ENCODE measurements at places on chromosomes 5 and 9.

- DNase-seq, result no peak
Measured at GRCh38 chr9:33250458-33250995, 10.6 kb downstream of the SPINK4 start.

GRCh38 chr5:111530298-111530740 is 18.0 kb upstream of the STARD4 start:
- no peak for DNase-seq

DNA sequence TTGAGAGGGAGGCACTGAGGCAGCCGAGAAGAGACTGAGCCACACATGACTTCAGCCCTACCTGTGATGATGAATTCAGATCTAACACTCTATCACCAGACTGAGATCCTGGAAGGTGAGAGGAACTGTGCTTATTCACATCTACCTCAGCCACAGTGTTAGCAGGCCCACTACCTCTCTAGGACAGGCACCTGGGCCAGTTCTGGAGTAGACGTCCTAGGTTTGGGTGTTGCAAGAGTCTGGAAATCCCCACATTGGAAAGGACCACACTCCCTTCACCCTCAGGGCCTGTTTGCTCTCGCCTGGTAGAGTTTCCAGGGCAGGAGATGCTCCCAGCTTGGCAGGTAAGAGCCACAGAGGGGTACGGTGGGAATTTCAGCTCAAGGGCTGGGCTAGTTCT is 113.8 kb upstream of the CCL21 start:
- no peak for DNase-seq

GRCh38 chr9:111896942-111897600 is 457 bp downstream of the UGCG start:
- no peak for DNase-seq

DNA sequence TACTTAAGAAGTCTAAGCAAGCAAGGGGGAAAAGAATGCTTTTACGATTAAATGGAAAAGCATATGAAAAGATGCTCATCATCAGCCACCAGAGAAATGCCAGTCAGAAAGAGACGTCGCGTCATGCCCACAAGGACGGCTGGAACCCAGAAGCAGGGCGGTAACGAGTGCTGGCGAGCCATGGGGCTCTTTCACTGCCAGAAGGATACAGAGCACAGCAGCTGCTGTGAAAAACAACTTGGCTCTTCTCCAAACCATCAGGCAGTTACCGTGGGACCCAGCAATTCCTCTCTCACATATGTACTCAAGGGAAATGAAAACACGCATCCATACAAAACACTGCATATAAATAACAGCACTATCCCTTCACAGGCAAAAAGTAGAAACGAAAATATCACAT is 95.5 kb downstream of the CAMSAP1 start:
- peak; percentile 13 for DNase-seq

- DNase-seq, result no peak
Measured at GRCh38 chr5:86125731-86126601, 491.8 kb upstream of the COX7C start.

DNA sequence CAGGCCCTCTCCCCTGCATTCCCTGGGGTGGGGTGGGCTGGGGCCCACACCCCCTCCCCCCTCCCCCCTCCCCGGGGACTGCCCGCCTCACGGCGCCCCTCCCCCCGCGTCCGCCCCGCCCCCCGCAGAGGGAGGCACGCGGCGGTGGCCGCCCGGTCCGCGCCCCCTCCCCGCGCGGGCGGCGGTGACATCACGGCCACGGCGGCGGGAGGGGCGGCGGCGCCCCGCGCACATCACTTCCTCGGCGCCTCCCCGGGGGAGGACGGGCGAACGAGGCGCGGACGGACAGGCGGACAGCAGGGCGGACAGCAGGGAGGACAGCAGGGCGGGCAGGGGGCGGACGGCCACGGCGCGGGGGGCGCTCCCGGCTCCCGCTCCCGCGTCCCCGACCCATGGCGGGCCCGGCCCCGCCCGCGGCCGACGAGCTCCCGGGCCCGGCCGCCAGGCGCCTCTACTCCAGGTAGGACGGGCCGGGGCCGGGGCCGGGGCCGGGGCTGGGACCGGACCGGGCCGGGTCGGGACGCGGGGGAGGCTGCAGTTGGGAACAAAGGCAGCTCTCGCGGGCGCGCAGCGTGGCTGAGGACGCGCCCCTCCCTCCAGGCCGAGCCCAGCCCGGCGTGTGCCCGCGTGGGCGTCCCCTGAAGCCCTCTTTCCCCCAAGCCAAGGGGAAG is at the start of gene GPSM1:
GPSM1 (plus strand) TSS at position 236 of the 671 bp plus-strand sequence; CDS start at position 393, 157 bp downstream.
- peak; percentile 56 for DNase-seq

DNA sequence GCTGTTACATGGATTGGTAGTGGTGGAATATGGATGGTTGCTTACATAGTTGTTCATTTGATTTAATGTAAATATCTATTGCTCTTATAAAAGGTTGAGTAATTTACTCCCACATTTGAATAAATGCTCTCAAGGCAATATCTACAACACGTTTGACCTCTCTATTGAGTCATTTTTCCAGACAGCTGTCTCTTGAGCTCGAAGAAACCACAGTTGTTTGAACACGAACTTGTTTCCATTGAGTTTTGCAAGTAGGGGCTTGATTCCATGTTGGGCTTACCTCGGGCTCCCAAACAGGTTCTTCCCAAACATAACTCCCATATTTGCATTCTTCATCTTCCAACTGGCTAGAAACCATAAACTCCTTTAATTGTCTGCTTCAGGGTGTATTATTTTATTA is 115.0 kb upstream of the HMHB1 start:
- DNase-seq, result no peak

GRCh38 chr5:152405145-152405544 is at the start of gene NMUR2:
Gene NMUR2, minus strand, starts transcription at chr5:152405279. Its CDS starts 166 bp downstream, at chr5:152405113.
- DNase-seq, result no peak

DNA sequence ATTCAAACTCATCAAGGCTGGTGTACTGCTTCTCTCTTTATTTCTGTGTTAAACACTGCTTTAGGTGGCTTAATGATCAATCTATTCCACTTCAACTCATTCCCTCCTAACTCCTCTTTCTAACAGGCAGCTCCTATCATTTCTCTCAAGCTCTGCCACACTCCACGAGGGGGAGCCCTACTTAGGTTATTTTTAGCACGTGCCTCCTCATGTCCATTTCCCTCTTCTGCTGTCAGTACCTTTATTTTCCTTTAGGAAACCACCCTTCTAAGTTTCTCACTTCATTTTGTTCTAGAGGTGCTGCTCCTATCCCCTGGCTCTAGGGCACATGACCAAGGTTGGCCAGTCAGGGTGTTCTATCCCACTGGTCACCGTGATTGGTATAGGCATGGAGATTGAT is 6.7 kb upstream of the BRINP1 start:
- DNase-seq, result no peak

GRCh38 chr5:65892801-65893200 is 33.6 kb upstream of the ERBIN start:
- no peak for DNase-seq

DNA sequence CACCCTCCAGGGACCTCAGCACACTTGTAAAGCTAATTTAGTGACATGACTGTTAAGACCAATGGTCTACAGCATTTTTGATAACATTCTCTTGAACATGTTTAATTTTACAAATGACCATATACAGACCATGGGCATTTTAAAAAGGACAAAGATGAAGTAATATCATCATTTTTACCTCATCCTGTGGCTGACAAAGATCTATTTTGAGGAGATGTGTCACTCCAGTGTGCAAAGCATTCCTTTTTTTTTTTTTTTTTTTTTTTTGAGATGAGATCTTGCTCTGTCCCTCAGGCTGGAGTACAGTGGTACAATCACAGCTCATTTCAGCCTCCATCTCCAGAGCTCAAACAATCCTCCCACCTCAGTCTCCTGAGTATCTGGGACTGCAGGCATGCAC is 118.2 kb upstream of the TBC1D2 start:
- DNase-seq, result no peak

DNA sequence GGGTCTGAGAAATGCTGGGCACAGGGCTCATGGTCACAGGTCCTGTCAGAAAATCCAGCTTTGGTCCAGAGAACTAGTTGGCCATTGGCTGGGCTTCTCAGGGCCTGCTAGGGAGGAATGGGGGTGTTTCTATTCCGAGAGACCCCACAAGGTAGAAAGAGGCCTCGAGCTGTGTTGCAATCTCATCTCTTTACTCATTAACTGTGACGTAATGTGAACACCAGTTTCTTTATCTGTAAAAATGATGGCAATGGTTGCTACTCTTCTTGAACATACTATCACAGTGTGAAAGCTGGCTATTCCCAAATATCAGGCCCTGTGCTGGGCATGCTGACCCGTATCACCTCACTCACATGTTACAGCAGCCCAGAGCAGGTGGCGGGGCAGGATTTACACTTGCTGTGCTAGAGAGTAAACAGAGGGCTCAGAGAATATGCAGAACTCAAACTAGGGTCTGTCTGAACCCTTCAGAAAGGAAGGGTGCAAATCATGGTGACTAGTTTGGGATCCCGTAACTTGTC is 35.7 kb upstream of the SLC25A51 start:
- DNase-seq, result no peak

DNA sequence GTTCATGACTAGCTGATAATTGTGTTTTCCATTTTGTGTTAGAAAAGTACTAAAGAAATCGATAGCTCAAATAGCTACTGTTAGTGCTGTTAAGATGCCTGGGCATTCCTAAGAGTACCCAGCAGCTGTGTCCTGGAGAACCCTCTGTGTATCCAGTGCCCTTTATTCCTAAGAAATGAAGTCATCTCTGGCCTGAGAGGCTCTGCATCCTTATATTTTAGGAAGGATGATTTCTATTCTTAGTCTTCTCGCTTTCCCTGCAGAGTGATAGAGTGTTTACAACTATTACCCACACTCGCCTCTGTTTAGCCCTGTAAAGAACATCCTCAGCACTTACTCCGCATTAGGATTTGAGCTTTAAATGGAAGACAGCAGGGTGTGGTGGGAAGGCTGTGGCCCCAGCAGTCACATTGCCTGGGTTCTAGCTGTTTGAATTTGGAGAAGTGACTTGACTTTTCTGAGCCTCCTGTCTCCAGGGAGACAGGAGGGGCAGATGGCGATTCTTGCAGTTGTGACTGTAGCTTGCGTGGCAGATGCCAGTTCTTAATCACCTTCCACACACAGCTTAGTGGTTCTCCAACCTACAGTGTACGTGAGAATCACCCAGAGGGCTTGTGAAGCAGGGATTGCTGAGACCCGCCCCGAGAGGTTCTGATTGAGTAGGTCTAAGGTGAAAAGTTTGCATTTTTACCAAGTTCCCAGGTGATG is 177.2 kb upstream of the PITX1 start:
- no peak for DNase-seq

DNA sequence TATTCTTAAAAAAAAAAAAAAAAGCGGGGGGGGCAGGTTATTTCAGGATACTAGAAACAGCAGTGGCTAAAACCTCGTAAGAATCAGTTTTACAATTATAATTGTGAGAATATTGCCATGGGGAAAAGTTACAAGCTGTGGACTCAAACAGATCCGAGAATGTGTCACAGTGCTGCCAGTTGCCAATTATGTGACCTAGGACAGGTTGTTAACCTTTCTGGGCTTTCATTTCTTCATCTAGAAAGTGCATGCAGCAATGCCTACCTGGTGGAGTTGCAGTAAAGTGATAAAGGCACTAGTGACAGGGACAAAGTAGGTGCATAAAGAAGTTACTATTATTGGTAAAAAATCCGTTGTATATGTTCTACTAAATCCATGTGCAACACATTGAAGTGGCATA is 75.8 kb downstream of the CDH6 start:
- no peak for DNase-seq

DNA sequence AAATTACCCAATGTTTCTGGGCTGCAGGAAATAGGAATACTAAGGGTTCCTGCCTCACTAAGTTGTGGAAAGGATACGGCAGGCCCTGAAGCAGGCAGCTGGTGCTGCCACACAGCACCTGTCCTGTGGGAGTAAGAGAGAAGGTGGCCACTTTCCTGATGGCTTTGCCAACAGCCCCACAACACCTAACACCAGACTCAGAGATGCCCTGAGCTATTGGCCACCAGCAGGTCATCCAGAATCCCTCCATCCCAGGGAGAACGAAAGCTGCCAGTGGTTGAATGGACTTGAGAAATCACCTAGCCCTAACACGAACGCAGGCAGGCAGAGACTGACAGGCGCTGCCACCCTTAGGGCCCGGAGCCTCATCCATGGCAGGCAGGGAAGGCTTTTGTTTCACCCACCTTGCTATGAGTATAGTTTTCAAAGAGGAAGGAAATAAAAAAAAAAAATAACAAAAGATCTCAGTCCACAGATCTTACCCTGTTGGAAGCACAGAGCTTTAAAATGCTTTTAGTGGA is 82.2 kb downstream of the DCP2 start:
- no peak for DNase-seq

GRCh38 chr5:107957051-107957450 is 286.3 kb upstream of the EFNA5 start:
- no peak for DNase-seq

DNA sequence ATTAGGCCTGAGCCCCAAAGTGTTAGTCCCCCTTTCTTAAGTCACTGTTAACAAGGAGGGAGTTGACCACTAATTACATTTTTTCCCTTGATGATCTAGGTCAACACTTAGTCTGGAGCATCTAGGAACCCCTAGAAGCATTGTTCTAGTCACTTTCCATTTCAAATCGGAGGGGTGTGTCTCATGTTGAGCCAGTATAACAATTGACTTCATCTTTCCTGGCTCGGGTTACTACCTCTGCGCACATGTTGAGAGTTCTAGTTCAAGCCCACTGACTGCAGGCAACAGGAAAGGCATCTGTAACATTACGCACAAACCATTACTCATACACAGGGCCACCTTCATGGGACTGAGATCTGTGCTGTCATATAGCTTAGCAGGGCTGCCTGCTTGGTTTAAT is 164.9 kb downstream of the NTRK2 start:
- no peak for DNase-seq

DNA sequence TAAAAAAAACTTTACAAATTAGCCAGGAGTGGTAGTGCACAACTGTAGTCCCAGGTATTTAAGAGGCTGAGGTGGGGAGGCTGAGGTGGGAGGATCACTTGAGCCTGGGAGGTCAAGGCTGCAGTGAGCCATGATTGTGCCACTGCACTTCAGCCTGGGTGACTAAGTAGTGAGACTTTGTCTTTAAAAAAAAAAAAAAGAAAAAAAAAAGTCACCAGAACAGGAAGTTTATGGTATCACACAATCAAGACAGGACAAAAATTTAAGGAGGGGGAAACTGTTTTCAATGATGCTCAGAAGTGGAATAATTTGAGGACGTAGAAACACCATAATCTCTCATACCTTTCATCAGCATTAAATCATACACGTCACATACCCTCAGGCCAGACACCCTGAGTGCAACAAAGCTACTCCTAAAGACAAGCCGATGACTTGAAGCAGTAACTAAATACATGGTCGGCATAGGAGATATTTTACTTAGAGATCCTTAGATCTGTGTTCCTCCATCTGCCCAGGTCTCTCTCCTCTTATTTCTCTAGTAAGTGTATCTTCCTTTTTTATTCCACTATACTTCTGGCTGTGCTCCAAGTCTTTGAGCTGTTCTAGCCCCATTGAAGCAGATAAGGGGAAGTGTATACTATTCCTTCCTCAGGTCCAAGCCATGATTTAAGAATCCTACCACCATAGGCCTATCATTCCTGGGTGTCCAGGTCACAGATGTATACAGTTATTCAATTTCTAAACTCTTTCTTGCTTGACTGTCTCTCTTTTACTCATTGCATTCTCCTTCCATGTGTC is 91.3 kb upstream of the APC start:
- DNase-seq, result no peak

GRCh38 chr9:35027374-35027773 is 37.8 kb downstream of the DNAJB5 start:
- no peak for DNase-seq

- DNase-seq, result peak; percentile 12
Measured at GRCh38 chr9:89640361-89640760, 35.5 kb downstream of the GADD45G start.

GRCh38 chr5:53826504-53826903 is 266.1 kb downstream of the NDUFS4 start:
- DNase-seq, result no peak

- no peak for DNase-seq
Measured at GRCh38 chr9:35605351-35606137, 482 bp downstream of the TESK1 start.
